MV-4-11 (cell line): ENCODE measurements at places on chromosomes 2 and 18.

DNA sequence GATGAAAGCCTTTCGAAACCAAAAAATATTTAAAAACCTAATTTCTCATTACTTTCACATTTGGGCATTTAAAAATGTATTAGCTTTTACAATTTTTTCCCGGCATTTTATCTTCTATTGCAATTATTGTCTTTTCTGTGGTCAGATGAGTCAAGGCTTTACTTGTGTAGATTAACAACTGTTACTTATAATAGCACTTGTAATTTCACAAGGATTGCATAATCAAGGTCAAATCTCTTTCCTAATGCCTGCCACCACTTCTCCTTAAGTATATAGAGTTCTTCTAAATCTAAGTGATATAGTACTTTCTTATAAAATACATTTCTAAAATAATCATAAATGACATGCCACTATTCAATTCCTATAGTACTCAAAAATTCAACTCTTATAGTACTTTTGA, 67.2 kb downstream of the SLC8A1 start:
- DNase-seq, result peak; percentile 97

DNA sequence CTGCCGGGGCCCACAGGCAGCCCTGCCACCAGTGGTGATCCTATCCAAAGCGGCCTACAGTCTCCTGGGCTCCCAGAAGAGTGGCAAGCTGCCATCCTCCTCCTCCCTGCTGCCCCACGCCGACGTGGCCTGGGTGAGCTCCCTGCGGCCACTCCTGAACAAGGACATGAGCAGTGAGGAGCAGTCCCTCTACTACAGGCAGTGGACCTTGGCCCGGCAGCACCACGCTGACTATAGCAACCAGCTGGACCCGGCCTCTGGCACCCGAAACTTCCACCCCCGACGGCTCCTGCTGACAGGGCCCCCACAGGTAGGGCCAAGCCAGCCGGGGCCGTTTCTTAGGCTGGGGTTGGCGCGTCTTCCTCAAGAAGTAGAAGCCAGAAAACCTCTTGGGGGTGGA, 100.5 kb downstream of the ESCO1 start:
- DNase-seq, result no peak

DNA sequence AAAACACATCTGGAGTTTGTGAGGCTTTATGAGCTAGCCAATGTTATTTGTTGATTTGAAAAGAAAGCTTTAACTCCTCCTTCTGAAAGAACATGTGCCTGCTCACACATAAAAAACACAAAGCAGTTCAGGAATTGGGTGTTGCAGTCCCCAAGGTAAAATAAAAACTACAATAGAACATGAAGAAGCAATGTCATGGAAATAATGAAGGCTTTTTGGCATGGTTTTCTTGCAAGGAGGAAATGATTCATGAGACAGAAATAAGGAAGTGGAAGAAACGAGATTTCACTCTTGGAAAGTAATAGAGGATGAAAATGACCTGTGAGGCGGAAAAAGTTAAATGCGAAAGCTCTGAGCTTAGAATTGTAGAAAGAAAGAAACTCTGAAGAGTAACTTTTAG, 81.1 kb downstream of the TRIB2 start:
- DNase-seq, result peak; percentile 79

- DNase-seq, result peak; percentile 66
Measured at GRCh38 chr2:60337142-60337497, 216.3 kb downstream of the BCL11A start.

DNA sequence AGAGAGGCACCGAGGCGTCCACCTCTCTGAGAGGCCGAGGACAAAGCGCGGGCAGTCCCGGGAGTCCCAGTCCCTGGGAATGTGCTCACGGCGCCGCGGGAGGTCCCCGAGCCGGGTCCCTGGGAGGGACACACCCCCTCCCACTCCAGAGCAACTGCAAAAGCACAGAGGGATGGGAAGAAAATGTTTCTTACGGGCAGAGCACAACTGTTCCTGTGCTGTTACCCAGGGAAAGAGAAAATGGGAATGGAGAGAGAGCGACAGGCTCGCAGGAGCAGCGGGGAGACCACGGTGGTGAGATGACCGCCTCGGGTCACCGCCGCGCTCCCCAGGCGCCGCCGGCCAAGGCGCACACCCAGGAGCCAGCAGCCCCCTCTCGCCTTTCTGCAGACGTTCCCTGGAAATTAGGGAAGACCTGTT, 1.2 kb upstream of the BCL11A start:
- DNase-seq, result no peak
